ENCODE measurements at places on chromosomes 2 and 18. TPM values are rescaled to one million over a fixed set of nuclear protein-coding genes. Genes with fewer than 3 reads are reported as not detected.

The BMP10 gene
- total RNA-seq: not detected

The GAD1 gene
- total RNA-seq: 4.3 TPM

The CCDC121 gene
- total RNA-seq: 2.9 TPM

The SETBP1 gene
- 9.0 TPM for total RNA-seq

The CBLN2 gene
- total RNA-seq: not detected

The ADGRF3 gene
- 0.48 TPM for total RNA-seq

The CAVIN2 gene
- 2.5 TPM for total RNA-seq

The CROCC2 gene
- total RNA-seq: not detected

The GCG gene
- total RNA-seq: not detected

The SP140L gene
- 15.1 TPM for total RNA-seq

Data from PC-9 (cell line).